ENCODE measurements at places on chromosomes 6 and 20. TPM values are rescaled to one million over a fixed set of nuclear protein-coding genes. Genes with fewer than 3 reads are reported as not detected.

The MEI4 gene
- total RNA-seq, result not detected

The GRM1 gene
- total RNA-seq, result not detected

The BNIP5 gene
- total RNA-seq, result not detected

The STX11 gene
- 2.6 TPM for total RNA-seq

The YTHDF1 gene
- total RNA-seq, result 51.0 TPM

The KCNQ2 gene
- total RNA-seq, result 0.57 TPM

The WFDC10B gene
- not detected for total RNA-seq

Data from A549 treated with ZK216348 at 1 μM for 4 hours (cell line).